GM03348 (cell line): ENCODE measurements at places on chromosomes 2 and 18.

GRCh38 chr18:75290737-75291358 lies 80.3 kb downstream of the TSHZ1 start:
- no peak for DNase-seq

- no peak for DNase-seq
Measured at GRCh38 chr2:20624156-20624883, 26.6 kb downstream of the HS1BP3 start.

DNA sequence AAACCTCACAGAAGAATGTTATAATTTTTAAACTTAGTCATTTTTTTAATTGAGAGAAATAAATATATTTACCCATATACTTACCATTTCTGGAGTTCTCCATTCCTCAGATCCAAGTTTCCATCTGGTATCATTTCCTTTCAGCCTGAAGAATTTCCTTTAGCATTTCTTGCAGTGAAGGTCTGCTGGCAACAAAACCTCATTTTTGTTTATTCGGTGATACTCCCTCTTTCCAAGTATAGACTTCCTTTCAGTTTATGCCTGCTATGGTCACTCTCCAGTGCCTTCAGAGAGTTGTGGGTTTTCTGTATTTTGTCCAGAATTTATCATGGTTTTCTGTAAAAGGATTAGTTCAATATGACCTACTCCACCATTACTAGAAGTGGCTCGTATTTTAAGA lies 17.0 kb downstream of the WDPCP start:
- DNase-seq: no peak

- no peak for DNase-seq
Measured at GRCh38 chr2:141162314-141162713, 968.5 kb downstream of the LRP1B start.

GRCh38 chr2:96950381-96951124 lies 35.8 kb downstream of the FAM178B start:
- no peak for DNase-seq

GRCh38 chr2:88810017-88810416 lies 118.5 kb downstream of the RPIA start:
- no peak for DNase-seq

DNA sequence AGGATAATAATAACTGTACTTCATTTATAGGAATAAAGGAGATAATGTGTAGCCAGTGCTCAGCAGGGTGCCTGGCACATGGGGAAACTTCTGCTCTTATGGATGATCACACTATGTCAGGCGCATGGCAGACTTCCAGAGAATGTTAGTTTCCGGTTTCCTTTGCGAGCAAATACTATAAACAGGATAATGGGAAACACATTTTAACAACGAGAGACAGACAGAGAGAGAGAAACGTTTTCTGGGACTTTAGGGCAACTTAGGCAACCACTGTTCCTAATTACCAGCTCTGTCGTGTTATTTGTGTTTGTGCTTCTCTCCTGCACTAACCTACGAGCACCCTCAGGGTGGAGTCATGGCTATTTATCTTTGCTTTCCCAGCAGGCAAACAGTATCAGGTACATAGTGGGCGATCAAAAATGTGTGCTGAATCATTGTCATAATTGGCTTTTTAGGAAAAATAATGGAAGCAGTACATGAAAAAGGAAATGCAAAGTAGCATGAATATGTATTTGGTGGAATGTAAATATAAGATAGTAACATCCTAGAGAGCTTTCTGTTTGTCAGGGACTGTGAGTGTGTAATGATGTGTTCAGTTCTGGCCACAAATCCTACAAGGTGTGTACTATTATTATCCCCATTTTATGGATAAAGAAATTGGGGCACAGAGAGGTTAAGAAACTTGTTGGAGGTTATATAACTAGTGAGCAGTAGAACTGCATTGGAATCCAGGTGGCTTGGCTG lies 36.8 kb upstream of the IGFBP2 start:
- DNase-seq: peak; percentile 67

GRCh38 chr2:236899950-236900640 lies 185.6 kb upstream of the COPS8 start:
- no peak for DNase-seq

DNA sequence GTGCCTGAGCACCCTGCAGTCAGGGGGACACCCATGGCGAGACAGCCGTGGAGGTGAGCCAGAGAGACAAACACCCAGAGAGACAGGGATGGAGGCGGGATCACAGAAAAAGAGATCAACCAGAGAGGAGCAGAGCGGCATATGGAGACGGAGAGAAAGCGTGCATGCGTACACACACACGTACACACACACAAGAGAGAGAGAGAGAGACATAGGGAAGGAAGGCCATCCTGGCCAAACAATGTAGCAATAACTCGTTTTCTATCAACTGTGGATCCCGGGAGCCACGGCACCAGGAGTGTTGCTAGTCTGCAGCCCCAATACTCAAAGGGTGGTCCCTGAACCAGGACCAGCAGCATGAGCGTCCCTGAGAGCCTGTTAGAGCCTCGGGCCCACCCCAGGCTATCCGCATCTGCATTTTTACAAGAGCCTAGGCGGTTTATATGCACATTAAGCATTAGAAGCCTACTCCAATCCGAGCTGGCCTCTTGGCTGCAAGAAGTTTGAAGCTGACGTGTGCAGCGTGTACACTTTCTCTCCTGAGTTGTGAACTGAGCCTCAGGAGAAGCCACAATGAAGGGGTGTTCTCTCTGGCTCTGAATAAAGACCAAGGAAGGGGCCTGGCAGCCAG lies 50.1 kb upstream of the MYCN start:
- no peak for DNase-seq

- no peak for DNase-seq
Measured at GRCh38 chr2:38886063-38886462, 3.6 kb upstream of the ARHGEF33 start.

- DNase-seq: no peak
Measured at GRCh38 chr2:201515573-201516246, 64.2 kb downstream of the STRADB start.

- DNase-seq: peak; percentile 92
Measured at GRCh38 chr2:3465844-3466481, 53.4 kb downstream of the ADI1 start.

- no peak for DNase-seq
Measured at GRCh38 chr2:215879977-215880940, 133.1 kb downstream of the MREG start.

- DNase-seq: no peak
Measured at GRCh38 chr2:41475959-41476358, 571.9 kb upstream of the PKDCC start.

- no peak for DNase-seq
Measured at GRCh38 chr18:75586130-75586889, 158.8 kb upstream of the SMIM21 start.

DNA sequence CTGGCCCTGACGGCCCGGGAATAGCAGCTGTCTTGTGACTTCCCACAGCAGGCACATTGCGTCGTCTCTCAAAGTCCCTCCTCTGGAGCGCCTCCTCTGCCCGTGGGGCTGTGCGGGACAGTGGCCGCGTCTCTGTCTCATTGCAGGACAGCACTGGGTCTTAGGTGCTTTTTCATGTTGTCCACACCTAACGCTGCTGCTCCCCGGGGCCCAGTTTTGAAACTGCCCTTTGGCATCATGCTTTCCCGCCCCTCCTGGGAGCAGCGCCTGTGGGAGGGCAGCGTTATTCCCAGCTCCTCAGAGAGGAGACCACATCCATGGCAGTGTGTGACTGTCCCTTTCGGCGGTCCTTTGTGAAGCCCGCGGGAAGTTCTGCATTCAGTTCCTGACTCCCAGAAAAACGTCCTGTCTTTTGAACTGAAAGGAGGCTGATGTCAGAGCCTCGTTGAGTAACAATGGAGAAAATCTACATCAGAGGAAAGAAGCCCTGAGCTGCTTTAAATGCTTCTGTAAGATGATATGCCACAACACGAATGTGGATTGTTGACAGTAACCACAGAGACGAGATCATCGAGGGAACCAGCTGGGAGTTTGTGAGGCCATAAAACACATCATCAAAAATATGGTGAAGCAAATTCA lies 226.0 kb downstream of the FAM210A start:
- peak; percentile 78 for DNase-seq

- no peak for DNase-seq
Measured at GRCh38 chr2:130302164-130302886, 40.4 kb upstream of the IMP4 start.

DNA sequence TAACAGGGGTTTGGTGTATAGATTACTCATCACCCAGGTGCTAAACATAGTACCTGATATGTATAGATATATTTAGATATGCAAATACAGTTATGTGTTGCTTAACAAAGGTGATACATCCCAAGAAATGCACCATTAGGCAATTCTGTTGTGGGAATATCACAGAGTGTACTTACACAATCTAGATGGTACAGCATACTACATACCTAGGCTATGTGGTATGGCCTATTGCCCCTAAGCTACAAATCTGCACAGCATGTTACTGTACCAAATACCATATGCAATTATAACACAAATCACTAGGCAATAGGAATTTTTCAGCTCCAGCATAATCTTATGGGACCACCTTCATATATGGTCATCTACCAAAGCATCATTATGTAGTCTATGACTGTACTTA lies 43.5 kb upstream of the NPAS2 start:
- no peak for DNase-seq

DNA sequence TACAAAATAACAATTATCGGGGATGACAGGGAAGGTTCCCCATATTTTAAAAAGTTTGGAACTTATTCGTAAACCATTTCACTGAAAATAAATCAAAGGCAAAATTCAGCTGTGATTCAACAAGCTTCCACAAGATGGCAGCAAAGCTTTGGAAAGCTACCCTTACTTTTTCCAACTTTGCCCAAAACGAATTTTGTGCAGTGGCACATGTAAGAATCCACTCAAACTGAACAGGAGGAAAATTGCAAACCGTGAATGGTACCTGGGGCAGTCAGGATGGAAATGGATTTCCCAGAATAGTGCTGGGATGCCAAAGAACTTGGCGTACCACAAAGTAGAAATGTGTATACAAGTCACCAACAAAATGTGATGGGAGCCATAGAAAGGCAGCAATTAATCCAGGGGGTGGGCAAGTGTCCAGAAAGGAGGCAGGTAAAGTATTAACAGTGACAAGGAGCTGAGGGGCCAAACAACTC lies 10.7 kb downstream of the RPL31 start:
- peak; percentile 52 for DNase-seq

- no peak for DNase-seq
Measured at GRCh38 chr2:98355881-98356280, 9.6 kb downstream of the CNGA3 start.

DNA sequence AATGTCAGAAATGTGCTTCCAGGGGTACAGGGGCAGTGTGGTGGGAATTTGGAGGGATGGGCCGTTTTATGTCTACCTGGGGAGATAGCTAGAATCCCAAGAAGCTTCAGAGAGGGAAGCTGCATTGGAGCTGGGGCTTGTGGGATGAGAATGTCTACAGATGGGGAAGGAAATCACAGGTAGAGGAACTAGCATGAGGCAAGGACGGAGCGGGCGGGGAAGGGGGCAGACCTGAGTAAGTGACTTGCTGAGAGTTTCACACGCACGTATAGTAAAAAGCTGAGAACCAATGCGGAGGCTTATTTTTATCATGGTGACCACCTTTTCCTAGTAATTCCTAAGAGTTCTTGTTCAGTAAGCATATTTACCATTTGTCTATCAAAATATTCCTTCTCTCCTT lies 6.3 kb downstream of the C2orf80 start:
- DNase-seq: no peak

DNA sequence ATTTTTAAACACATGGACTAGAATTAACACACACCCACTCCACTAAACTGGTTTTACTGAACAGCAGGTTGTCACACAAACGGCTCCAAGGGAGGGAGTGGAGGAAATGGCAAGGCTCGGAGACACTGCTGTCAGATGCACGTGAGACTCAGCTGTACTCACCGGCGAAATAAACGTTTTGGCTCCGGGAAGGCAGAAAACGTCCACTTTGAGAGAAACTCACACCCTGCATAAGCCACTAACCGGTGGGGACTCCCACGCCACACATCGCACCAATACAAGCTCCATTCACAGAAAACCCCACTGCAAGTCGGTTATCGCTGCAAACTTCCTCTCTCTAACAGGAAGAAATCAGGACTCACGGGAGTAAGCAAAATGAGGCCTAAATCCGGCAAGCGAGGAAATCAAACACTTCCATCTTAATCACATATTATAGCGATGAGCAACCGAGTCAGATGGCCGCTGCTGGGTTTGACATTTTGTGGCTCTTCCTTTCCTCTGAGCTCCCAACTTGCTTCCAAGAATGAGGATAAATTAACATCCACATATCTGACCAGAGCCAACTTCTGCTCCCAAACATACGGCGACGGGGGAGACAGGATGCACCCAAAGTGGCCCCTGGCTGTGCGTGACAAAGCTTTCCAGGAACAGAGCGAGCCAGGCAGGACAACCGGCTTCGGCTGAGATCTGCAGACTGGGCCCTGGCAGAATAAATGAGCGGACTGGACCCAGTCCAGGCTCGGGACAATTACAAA lies 63.5 kb downstream of the HDAC4 start:
- no peak for DNase-seq

- no peak for DNase-seq
Measured at GRCh38 chr18:49980896-49981295, 167.6 kb upstream of the ACAA2 start.

DNA sequence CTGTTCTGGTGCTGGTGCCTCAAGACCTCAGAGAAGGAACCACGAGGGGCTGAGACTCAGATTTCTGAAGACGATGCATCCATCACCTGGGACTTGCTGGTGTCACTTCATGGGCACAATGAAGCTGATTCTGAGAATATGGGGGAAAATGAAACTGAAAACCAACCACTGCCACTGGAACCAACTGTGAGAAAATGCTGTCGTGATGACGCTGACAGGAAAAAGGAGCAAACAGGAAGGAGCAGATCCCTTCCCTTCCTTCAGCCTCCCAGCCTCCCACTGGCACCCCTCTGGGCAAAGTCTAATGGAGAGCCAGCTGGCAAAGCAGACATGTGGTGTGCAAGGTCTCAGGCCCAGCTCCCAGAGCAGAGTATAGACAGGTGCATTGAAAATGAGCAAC lies 109.7 kb downstream of the FOXI3 start:
- DNase-seq: no peak

- no peak for DNase-seq
Measured at GRCh38 chr2:109295070-109295780, 166.2 kb downstream of the SH3RF3 start.

DNA sequence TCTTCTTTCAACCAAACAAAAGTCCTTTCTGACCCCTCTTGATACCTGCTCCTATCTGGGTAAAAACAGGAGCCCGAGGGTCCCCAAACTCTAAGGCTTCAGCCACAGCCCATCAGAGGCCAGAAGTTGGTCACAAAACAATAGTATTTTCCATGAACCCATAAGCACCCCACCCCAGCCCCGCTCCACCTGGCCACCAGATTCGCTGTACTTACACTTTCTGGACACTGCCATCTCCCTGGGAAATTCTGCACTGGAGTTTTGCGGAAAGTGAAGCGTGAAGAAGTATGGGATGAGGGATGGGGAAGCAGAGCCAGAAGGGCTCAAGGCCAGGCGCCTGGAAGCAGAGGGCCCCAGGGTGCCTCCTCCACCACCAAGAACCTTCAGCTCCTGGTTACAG lies 5.2 kb upstream of the RUFY4 start:
- no peak for DNase-seq

DNA sequence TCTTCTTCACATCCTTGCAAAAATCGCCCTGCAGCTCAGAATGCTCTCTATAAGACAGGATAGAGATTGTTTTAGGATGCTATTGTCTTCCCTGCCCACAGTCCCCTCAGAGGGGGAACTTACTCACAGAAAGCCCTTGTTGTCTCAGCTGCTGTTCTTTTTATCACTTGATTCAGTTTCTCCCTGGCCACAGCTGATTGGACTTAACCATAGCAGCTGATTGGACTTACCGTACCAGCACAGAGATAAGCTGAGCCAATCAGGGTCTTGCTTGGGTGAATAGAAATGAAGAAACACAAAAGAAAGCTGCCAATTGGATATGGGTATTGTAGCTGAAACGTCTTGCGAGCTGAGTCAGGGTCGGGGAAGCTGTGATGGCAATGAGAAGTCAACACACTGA lies 194.2 kb upstream of the MEX3C start:
- no peak for DNase-seq
